Stimulated activated CD4-positive, alpha-beta T cell treated with anti-CD3 and anti-CD28 coated beads, TNF-alpha, amount 100 ng/mL, for 4 hours (primary cell): ENCODE measurements at places on chromosomes 1 and 21.

DNA sequence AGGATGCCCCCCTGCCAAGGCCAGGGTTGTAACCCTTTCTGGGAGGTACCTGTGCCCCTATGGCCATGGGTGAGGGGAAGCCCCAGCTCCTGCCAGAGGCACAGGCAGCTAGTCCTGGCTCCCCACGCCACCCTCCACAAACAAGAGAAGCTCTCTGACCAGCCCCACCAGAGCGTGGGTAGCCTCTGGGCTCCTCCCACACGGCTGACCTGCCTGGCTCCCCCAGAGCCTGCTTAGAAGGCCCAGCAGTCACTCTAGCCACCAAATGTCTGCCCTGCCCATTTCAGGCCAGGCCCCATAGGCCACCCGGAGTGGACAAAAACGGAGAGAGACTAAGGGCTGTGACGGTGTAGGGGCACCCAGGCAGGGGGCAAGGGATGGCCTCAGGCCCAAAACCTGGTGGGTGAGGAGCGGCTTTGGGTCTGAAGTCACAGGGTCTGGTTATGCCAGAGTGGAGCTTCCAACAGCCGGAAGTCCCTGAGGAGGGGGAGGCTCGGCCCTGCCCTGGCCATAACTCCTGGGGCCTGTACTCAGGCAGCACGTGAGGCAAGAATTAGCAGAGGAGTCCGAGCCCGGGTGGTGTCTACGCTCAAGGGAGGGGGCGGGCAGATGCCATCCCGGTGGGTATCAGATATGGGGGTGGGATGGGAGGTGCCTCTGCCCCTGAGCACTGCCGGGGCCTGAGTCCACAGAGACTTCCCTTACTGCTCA lies 155.4 kb downstream of the CASZ1 start:
- DNase-seq, result no peak

- DNase-seq, result no peak
These were observed 22.2 kb upstream of the HPDL start for GRCh38 chr1:45304311-45305081.

GRCh38 chr1:35600593-35600992 lies 27.5 kb downstream of the TFAP2E start:
- no peak for DNase-seq

DNA sequence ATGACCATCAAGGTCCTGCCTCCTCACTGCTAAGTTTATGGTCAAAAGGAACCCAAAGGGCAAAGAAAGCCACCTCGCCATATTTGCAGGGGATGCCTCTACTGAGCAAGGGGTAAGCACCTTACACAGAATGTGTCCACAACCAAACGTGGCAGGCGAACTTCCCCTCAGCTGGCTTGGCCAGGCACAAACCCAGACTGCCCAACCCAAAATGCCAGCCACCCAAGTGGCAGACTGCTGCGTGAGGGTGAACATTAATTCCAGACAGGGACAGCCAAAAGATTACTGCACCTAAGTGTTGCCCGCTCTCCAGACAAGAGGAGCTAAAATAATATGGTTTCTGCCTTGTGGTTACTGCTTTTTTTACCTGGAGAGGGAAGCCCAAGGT lies 16.0 kb downstream of the ZNF697 start:
- no peak for DNase-seq

DNA sequence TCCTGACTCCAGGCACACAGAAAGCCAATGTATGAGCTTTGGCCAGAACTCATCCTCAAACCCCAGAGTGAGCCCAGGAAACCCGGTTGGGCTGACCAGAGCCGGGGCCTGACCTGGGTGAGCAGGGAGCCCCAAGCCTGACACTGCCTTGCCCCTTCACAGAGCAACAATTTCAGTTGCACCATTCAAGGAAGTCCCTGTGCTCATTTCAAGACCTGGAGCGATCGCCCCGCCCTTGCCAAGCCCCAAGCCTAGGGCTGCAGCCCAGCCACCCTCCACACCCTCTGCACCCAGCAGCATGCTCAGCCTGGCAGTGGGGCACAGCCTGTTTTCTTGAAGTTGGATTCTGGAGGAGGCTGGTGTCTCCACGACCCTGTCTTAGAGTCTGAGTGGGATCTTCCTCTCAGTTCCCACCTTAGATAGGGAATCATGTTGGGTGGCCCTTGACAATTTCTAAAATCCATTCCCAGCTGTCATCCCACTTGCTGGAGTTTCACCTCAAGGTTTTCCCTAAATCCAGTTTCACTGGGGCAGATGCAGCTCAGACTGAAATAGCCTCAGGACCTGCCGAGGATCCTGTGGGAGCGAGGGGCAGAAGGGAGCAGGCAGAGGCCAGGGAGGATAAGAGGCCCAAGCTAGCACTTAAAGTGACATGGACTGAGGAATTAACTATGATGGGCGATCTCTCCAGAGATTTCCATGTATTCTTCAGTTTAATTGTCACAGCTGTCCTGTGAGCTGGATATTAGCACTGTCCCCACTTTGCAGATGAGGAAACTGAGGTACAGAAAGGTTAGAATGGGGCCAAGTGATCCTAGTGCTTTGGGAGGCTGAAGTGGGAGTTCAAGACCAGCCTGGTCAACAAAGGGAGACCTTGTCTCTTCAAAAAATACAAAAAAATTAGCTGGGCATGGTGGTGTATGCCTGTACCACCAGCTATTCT lies 2.5 kb downstream of the NBL1 start:
- DNase-seq, result no peak

- no peak for DNase-seq
These were observed 26.4 kb downstream of the LAMB3 start for GRCh38 chr1:209625791-209626285.

DNA sequence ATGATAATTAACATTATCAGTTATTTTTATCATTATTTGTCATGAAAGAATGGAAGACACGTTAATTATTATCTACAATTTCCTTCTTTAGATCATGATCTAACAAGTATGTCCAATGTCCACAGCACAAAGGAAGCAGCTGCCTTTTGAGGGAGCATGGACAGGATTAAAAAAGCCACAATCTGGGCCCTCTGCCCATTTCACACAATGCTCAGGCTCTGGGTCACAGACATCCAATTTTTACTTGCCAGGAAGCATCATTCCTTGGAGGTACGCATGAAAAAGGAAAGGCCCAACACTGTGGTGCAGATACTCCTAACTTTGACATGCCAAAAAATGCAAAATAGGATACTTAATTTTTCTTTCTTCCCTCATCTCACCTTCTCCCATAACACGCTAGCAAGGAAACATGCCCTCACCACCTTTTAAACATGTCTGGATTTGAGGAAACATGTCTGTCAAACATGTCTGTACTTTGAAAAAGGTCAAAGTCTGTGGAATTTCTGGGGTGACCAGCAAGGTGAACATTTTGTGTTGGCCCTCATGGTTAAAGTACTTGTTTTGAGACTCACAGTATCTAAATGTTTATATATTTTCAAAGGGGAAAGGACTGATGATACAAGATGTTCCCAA lies 40.0 kb downstream of the GADD45A start:
- no peak for DNase-seq

GRCh38 chr1:45787905-45788304 lies 15.5 kb upstream of the MAST2 start:
- no peak for DNase-seq

DNA sequence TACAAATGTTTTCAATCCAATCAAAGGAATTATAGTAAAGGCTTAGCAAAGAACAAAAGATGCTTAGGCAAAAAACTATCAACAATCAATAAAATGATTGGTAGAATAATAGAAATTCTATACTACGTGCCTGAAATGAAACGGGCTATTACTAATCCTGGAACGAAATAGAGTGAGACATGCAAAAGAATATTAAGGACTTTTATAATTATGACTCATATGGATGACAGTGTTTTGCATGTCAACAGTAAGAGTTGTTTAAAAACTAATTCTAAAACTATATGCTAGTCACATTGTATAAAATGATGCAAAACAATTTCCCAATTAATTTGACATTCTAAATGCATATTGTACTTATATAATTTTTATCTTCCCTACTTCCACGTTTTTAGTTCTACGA lies 35.6 kb downstream of the LRRIQ3 start:
- DNase-seq, result no peak

GRCh38 chr1:46224966-46225365 lies 21.8 kb downstream of the LURAP1 start:
- no peak for DNase-seq

GRCh38 chr1:117286562-117286961 lies 75.8 kb upstream of the VTCN1 start:
- DNase-seq, result no peak

DNA sequence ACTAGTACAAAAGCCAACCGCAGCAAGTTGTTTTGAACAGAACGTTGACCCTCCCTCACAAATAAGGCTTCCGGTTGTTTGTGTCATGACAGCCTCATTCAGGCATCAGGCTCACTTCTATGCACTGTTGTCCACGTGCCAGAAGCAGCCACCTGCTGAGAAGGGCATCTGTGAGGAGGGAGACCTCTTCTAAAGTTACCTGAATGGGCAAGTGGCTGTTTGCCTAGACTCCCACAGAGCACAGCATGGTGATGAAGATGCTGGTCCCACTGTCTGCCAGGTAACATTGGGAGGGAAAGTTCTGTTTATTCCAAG lies 176.1 kb downstream of the CLIC6 start:
- no peak for DNase-seq

DNA sequence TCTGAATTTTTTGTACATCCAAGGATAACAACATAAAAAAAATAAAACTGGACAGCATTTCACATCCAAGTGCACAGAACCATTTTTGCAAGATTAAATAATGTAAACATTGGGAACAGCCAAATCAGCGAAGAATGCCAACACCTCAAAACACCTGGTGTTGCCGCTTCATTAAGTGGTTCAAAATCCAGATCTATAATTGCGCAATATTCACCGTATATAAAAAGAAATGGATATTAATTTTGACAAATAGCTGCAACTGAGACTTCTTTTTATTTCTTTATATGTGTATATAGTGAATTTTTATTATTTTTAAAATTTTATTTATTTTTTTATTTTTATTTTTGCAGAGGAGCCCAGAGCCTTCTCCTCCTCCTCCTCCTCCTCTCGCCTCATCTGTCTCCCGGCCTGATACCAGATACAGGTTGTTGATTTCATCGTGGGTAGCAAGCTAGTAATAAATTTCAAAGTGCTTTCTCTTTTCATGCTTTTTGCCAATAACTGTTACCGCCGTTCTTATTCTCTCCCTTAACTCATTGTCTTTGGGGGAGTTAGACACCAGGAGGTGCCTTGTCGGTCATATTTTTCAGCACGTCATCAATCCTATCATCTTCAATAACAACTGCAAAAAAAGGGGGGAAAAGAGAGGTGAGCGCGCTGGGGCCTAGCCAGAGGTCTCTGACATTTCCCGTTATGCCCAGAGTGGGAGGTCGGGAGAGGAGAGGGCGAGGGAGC lies 2.7 kb downstream of the CAMK2N1 start:
- no peak for DNase-seq

- no peak for DNase-seq
These were observed 58.2 kb upstream of the MPC2 start for GRCh38 chr1:167995038-167995437.

DNA sequence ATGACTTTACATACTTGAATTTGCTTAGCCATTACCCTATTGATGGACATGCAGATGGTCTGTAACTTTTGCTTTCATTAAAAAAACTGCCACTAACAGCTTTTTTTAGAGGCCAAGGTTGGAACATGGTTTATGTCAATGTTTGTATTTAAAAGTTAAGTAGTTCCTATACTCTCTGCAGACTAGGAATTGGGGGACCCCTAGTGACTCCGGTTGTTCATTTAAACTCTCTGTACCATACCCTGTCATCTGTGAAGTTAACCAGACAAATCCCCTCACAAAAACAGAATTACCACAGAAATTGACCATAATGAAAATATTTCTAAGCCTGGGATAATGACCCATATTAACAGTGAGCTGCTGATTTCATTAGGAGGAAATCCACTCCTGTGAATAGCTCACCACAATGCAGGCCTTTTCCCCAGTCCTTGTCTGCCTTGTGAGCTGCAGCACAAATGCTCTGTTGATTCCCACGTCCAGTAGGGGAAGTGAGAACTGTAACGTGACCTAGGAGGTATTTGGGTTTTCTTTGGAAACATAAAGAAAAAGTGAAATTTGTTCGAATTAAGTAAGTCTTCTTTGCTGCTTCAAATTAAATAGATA lies 30.2 kb upstream of the CD101 start:
- DNase-seq, result no peak

DNA sequence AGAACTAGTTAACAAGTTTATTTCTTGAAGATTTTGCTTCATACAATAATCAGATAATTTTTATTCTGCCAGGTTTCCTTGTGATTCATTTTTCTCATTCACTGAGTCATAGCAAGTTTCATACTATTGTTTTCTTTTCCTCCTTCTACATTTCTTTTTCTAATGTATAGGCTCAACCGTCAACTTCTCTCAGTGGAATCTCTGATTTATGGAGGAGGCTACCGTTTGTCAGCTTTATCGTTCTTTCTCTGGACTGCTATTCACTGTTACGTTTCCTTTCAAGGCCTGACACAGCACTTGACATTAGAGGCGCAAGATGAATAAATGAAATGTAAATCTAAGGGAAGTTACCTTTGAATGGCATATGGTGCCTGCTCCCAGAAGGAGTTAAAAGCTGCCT lies 284.3 kb upstream of the NR5A2 start:
- DNase-seq, result no peak

GRCh38 chr1:30048905-30049304 lies 674.5 kb downstream of the MATN1 start:
- DNase-seq, result no peak

GRCh38 chr1:49307457-49307856 lies 530.8 kb upstream of the BEND5 start:
- DNase-seq, result no peak

GRCh38 chr1:219174460-219175211 lies 958 bp downstream of the LYPLAL1 start:
- no peak for DNase-seq

DNA sequence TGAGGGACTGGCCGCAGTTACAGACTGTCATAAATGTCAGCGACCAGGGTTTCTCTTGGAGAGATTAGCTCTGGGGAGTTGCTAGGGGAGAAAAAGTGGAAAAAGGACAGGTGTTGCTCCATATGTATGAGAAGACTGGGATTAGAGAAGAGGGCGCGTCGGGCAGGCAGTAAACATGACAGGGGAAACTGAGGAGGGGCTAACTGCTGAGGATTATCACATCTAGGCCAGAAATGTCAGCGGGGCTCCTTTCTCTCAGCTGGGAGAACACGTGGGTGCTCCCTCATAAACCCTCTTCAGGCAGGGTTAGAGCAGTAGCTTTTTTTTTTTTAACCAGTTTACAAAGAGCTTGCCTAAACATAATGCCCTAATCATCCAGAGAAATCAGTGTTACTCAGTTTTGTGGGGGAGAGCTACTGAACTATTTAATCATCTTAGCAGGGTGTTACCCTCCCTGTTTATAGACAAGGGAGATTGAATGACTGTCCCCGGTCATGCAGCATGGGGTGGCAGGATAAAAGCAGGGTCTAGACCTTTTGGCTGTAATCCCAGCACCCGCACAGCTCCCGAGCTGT lies 35.2 kb downstream of the ELAPOR1 start:
- no peak for DNase-seq

GRCh38 chr1:177921590-177921989 lies 48.3 kb downstream of the SEC16B start:
- DNase-seq, result no peak

DNA sequence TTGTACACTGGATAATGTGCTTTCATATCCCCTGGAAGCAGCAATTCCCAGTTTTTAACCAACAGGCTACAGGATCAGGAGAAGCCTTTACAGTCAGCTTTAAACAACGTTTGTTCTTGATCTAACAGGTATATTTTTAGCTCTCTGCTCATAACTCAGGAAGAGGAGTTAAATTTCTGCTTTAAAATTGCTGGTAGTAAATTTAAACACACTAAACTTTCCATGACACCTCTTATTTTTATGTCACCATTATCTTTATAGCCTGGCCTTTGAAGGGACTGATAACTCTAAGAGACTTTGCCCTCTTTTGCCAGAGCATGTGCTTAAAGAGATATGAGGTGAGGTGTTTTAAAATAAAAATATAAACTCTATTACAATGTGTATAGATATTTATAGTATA lies 119.6 kb upstream of the BRINP3 start:
- DNase-seq, result no peak
